ENCODE measurements at places on chromosomes 11 and 22.

DNA sequence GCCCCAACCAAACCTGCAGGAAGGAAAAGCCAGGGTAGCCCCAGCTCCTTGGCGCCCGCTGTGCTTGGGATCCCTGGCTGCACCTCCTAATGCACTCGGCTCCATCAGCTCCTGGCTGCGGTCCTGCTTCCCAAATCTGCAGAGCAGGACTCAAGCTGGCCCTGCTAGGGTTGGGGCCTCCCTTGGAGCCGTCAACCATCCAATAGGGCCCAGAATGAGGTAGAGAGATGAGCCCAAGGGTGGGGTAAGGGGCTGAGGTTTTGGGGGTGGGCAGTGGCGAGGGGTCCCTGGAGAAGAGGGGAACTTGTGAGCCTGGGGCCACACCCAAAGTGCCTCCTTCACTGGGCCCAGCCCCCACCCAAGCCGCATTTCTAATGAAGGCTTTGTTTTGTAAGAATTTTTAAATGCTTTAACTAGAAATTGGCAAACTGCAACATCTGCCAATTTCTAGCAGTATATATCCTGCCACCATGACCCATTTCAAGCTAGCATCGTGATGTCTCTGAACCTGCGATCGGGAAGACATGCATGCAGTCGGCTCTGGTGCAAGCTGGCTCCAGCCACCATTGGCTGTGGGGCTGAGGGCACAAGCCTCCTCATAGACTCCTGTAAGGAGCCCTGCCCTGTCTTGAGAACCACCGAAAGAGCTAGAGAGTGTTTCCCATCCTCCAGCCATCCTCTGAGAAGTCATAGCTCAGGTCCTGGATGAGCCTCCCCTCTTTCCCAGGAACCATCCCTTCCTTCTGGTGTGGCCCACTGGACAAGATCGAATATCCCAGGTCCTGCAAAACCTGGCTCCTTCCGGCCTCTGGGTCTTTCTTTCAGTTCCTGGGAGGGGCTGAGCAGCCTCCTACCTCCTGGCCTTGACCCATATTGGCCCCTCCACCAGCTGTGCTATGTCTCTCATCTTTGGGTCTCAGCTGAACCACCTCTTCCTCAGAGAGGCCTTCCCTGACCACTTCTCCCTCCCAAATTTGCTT lies 15.5 kb downstream of the C1QTNF6 start:
- no peak for DNase-seq

DNA sequence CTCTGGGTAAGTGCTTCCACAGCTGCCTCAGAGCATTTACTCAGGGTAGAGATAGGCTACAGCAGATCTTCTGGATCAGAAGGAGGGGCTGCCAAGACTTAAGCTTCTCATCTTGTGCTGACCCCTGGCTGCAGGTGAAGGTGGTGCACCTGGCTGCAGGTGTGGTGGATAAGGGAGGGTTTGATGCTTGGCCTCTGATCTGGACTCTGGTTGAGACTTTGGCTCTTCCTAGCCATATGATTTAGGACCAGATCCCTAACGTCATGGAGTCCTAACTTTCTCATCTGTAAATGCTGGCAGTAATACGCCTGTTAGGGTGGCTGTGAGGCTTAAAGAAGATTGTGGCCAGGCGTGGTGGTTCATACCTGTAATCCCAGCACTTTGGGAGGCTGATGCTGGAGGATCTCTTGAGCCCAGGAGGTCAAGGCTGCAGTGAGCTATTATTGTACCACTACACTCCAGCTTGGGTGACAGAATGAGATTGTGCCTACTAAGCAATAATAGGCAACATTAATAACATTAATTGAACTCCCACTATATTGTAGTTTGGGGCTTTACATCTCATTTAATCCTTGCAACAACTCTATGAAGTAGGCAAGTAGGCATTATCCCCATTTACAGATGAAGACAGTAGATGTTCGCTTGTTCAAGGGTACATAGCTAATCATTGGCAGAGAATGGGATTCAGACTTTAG lies 10.7 kb downstream of the DTX4 start:
- DNase-seq = peak; percentile 33

DNA sequence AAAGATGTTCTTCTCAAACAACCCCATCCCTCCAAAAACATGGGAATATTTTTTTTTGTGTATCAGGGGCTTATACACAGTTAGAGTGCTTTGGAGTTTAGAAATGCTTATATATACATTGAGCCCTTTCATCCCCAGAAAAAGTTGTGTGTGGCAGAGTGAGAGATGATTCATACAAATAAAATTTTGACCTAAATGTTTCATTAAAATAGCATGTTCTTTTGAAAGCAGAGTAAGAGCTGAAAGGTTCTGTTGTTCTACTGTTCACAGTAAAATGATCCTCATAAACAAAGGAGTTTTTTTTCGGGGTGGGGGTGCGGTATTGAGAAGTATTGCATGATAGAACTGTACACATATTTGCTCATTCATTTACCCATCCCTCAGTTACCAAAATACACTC lies 512.4 kb downstream of the DLG2 start:
- DNase-seq = no peak

DNA sequence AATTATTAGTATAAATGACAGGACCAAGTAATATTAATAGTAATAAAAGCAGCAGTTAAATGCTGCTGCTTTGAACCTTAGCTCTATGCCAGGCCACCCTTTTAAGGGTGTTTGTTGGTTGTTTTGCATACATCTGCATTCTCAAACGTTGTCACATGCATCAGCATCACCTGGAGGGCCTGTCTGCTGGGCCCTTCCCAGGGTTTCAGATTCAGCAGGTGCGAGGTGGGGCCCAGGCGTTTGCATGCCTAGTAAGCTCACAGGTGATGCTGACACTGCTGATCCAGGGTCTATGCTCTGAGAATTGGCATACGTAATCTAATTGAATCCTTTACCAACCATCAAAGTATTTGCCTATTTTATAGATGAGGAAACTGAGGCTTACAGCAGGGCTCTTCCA lies 246.5 kb downstream of the CADM1 start:
- peak; percentile 37 for DNase-seq

DNA sequence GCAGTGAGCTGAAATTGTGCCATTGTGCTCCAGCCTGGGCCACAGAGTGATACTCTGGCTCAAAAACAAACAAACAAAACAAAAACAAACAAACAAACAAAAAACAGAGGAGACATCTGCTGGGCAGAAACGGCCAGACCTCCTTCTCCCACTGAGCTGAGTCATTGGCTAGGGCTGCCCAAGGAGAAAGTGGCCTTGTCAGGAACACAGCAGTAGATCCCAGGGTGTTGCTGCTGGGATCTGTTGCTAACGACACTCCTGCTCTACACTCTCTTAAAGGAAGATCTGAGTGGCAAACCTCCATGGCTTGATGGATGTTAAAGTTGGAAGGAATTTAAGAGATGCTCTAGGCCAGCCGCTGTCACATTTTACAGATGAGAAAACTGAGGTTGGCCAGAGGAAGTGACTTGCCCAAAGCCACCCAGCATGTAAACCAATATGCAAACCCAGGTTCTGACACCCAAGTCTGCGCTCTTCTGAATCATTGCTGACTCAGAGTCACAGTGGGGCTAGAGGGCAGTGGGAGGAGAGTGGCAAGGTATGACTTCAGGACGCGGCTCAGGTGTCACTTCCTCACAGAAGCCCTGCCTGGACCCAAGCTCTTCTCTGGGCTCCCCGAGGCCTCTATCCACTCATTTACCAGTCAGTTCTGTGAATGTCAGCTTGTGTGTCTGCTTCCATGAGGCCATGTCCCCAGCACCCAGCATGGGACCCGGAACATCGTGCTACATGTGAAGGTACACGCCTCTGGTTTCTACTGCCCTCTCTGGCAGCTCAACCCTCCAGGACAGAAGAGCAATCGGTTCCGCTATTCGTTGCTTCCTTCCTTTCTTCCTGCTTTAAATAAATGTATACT lies 11.3 kb upstream of the GDPD5 start:
- peak; percentile 59 for DNase-seq

DNA sequence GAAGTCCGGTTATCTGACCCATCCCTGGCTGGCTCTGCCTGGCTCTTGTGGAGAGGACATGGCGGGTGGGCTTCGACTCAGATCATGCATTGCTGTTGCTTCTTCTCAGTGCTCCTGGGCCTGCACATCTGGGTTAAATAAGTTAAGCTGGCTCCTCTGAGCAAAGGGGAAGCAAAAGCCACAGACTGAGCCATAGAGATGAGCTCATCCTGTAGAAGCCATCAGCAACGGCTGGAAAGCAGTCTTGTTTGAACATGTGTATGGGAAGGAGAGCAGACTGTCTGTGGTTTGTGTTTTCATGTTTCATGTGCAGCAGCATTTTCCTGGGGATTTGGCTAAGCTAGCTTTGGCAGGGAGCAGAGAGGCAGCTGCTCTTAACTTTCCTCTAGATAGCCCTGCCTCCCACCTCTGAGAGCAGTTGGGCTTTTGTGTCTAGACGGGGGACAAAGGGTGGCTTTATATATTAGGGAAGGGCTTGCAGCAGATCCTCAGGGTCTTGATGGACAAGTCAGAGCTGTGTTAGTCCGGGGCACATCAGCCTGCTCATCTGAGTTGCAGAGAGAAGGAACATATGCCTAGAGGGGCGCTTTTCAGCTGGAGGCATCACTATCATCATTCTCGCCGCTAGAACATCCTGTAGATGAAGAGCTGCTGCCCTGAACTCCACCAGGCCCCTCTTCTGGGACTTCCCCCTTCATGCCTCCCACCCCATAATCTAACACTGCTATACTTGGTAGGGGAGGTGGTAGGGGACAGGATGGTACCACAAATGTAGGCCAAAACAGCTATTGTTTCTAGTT lies 14.9 kb downstream of the DCPS start:
- peak; percentile 22 for DNase-seq

GRCh38 chr11:96254087-96254486 lies 88.9 kb downstream of the MAML2 start:
- DNase-seq = peak; percentile 42

- DNase-seq = peak; percentile 79
These were observed 68.0 kb downstream of the ETS1 start for GRCh38 chr11:128519338-128519737.

DNA sequence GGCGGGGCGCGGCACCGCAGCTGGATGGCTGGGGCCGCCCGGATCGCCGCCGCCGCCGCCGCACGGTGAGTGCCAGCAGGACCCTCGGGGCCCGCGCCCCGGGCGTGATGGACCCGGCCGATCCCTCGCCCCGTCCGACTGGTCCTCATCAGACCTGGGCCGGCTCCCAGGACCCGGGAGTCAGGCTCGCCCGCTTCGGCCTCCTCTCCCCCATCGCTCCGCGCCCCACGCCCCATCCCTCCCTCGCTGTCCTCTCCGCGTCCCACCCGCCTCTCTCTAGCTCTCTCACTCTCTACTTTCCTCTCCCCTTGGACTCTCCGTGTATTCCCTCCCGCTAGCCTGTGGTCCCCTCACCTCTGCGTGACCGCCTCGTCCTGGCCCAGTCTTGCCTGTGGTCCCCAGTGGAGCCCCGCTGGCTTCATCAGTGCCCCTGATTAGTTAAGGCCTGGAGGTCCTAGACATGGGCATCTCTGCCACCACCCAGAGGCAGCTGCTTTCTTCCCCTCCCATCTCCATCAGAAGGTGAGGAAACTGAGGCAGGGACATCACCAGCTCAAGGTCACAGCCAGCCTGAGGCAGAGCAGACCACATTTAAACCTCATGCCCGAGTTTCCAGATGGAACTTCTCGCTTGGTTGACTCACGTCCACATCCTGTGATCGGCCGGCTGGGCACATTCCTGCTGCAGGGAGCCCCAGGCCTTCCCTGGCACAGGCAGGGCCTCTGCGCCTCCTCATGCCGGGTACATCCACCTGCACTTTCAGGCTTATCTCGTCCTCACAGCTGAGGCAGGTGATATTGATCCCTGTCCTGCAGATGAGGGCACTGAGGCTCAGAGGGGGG lies 429 bp downstream of the SLC39A13 start:
- no peak for DNase-seq

- no peak for DNase-seq
These were observed 19.4 kb upstream of the SIK2 start for GRCh38 chr11:111582881-111583280.

DNA sequence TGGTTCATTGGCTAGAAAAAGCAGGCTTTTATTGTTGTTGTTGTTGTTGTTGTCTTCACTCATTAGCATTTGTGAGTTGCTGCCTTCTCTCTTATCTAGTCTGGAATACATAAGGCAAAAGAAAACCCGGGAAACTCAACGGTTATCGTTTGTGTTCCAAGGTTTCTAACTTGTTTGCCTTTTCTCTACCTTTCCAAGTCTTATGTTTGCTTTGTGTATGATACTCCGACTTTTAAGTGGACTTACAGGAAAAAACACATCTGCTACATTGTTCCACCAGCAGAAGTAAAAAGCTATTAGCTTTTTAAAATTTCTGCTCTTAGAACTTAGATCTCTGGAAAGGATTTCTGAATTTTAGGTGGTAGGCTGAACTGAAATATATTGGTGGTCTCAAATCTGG lies 27.0 kb upstream of the HIKESHI start:
- DNase-seq = no peak

- no peak for DNase-seq
These were observed 117.8 kb upstream of the C11orf87 start for GRCh38 chr11:109304159-109304558.

DNA sequence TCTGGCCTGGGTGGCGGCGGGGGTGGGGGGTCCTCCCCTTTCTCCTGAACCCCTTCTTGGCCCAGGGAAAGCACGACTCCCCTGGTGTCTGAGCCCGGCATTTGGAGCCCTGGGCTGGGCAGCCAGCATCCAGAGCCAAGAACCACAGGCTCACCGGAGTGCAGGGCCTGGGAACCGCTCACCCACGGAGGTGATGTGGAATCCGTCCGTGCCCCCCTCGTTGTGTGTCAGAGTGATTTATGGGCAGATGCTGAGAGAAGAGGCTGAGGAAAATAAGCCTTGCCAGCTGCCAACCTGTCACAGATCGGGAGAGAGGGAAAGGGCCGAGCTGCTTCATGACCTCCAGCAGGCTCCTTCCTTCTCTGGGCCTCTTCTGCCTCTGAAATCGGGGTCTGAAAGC lies 33.7 kb downstream of the WNT11 start:
- DNase-seq = no peak

GRCh38 chr11:134587345-134587744 lies 175.3 kb upstream of the B3GAT1 start:
- DNase-seq = no peak

DNA sequence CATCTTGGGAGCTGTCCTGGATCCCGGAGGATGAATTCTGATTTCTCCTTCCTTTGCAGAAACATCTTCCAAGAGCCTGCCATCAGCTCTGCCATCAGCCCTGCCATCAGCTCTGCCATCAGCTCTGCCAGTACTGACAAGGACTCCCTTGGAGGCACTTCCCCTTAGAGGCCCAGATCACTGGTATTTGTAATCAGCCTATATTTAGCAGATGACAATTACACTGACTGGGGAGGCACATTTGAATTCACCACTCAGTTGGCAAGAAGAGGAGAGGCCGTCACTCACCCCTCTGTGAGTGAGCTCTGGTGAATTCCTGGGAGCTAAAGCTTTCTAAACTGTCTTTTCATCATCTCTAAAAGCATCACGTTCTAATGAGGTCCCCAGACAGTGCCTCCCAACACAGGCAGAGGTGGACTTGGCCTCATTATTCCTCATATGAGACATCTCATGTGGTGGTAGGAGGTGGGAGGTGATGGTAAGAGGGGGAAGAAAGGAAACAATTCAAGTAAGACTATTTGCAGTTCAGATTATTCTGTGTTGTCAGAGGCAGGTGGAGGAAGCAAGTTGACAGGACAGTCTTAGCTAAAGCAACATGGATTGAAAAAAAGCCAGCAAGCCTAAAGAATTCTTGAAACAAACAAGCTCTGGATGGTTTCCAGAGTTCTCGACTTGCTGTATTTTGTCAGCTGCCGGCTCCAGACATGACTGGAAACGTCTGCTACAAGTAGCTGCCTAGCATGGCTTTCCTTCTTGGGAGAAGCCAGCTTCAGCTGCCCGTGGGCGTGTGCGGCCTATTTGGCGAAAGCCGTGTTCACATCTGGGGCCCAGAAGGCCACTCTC lies 771.7 kb downstream of the TBC1D22A start:
- DNase-seq = no peak

All from OCI-LY7 (cell line).